ENCODE measurements at places on chromosomes 12 and 14.

GRCh38 chr14:58697930-58698642 lies 60.3 kb downstream of the DACT1 start:
- no peak for DNase-seq

GRCh38 chr12:76560086-76560491 lies 518 bp upstream of the OSBPL8 start:
- DNase-seq: no peak

DNA sequence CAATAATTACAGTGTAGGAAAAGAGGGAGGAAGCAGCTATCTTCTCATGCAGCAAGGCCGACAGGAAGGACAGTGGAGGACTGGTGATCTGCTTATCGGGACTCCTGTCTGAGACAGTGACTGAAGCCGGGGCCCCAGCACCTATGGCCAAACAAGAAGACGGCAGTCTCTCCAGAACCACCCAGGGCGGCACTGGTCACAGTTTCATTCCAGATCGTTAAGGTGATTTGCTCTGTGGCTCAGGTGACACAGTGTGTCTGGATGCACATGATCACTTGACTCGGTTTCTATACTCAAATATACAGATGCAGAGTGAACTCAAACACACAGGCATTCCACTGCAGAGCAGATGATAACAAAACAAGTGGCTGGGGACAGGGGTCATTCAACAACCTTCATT lies 52.1 kb upstream of the CORO1C start:
- no peak for DNase-seq

GRCh38 chr12:130204541-130204953 lies 42.3 kb downstream of the FZD10 start:
- no peak for DNase-seq

- no peak for DNase-seq
These were observed 14.4 kb downstream of the ADCY6 start for GRCh38 chr12:48774516-48774915.

GRCh38 chr14:90981636-90982035 lies 78.8 kb downstream of the RPS6KA5 start:
- DNase-seq: no peak

DNA sequence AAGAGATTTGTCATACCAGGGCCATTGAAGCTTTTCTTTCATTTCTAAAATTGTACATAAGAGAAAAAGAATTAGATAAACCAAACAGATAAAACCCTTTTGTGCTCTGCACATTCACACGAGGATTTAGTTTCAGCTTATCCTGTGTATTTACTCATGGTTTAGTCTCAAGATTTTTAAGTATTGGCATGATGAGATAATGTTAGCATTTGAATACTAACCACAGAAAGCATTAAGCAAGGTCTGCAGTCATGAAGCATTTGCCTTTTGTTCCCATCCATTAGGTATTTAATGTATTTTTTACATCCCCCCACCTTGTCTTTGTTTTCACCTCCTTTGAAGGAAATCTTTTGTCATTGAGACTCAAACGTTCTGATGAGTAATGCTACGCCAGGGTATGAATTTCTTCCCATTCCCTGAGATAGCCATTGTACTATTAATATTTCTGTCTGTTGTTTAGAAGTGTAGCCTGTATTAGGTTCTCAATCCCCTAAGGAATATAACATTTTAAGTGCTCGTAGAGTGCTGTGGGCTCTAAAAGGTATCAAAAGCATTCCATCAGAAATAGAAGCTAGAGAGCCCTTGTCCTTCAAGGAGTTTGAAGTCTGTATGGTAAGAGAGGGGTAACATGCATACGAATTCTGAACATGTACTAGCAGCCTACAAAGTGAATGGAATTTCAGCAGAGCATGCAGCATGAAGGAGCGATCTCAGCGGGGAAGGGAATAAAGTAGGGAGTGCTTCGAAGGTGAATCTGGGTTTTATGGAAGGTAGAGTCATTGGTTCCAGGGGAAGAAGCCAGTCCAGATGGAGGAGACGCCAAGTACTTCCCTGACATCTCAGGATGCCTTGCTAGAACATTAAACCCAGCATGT lies 22.3 kb downstream of the CRADD start:
- DNase-seq: no peak

DNA sequence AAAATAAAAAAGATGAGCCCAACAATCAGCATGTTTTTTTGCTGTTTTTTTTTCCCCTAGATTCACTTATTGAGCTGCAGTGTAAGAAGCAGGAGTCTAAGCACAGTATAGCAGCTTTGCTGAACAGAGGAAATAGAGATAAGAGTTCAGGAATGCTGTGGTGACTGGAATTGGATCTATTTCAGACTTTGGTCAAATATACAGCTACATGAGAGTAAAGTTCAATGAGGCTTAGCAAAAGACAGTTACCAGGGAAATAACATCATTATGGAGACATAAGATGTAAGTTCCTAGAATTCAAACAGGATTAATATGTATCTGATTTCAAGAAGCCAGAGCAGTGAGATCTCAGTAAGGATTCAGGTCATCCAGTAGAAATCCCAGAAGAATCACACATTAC lies 613.0 kb downstream of the RPS29 start:
- no peak for DNase-seq

- no peak for DNase-seq
These were observed 1080.3 kb downstream of the GALC start for GRCh38 chr14:86912709-86913108.

DNA sequence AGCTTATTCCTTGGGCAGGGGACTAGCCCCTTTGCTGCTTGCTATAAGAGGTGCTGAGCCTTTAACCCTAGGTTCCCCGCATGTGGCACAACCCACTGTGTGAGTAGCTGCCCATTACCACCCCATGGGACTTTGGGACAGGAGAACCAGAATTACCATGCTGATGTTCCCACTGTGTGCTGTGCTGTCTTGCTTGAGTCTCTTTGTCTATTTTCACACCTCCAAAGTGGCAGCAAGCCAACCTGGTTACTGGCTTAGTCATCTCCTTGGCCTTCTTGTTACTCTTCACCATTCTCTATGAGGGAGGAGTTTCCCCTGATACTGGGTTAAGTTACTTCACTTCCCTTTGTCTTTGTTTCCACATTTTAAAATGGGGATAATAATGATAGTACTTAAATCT lies 73.4 kb upstream of the ETV6 start:
- DNase-seq: peak; percentile 14

- no peak for DNase-seq
These were observed 110.0 kb downstream of the KIF26A start for GRCh38 chr14:104248203-104249055.

- no peak for DNase-seq
These were observed 95.5 kb upstream of the TBX5 start for GRCh38 chr12:114501474-114501807.

DNA sequence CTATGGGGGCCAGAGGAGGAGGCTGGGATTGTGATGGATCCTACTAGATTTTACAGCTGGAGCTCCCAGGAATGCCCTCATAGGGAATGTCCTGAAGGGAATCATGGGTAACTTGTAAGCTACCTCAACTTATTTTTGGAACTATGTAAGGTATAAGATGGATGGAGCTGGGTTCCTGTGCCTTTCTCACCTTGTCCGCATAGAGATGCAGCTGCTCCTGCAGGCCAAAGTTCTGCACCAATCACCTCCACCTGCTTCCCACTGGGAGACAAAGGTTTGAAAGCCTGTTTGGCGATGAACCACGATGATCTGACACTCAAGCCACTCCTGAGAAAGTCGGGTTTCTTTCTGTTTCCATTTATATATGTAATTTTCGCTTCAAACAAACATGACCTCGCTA lies 648 bp upstream of the AKAP5 start:
- no peak for DNase-seq

GRCh38 chr14:33271216-33271615 lies 332.5 kb downstream of the NPAS3 start:
- DNase-seq: no peak

GRCh38 chr12:57815177-57816000 lies 3.1 kb downstream of the AVIL start:
- no peak for DNase-seq

DNA sequence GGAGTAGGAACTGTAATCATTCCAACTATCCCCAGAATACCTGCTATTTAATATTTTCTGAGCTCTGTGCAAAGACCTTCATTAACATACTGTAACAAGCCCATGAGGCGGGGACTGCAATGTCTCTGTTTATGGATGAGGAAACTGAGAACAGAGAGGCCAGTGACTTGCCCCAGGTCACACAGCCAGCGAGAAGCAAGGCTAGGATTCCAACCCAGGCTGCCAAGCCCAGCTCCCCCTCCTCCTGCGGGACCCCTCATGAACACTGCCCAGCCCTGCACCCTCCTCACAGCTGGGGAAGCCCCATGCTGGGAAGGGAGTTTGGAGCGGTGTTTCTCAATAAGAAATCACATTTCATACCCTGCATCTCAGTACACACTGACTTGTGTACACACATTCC lies 10.9 kb downstream of the HVCN1 start:
- no peak for DNase-seq

- peak; percentile 2 for DNase-seq
These were observed 58.6 kb downstream of the TBX3 start for GRCh38 chr12:114625294-114625851.

GRCh38 chr12:46579474-46579873 lies 206.9 kb upstream of the SLC38A2 start:
- DNase-seq: no peak

DNA sequence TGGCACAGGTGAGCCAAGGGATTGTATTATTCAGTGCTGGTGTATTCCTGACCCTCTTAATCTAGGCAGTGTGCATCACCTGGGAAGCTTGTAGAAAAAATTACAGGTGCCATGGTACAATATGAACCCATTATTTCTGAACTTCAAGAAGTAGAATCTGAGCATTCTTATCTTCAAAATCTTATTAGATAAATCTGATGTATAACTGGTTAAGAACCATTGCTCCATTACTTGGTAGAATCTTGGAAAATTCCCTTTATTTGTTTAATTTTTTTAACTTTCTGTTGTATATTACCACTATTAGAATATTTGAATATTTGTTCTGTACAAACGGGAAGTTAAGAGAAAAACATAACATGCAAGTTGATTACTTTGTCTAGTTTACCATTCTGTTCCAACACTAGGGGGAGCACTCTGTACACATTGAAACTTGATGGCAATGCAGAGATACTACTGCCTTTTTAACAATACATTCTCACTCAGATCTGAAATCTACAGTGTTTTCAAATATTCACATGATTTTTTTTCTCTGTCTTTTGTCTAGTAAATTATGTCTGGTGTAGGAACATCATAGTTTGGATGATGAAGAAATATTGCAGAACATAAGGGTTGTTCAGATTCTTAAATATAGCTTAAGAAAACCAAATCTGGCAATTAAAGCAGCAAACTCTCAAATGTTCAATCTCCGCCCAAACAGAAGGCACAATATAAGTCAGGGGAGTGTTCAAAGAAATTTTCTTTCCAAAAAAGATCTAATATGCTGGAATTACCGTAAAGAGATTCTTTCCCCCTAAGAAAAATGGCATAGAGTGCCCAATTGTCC lies 196.6 kb downstream of the PCNX1 start:
- peak; percentile 56 for DNase-seq

DNA sequence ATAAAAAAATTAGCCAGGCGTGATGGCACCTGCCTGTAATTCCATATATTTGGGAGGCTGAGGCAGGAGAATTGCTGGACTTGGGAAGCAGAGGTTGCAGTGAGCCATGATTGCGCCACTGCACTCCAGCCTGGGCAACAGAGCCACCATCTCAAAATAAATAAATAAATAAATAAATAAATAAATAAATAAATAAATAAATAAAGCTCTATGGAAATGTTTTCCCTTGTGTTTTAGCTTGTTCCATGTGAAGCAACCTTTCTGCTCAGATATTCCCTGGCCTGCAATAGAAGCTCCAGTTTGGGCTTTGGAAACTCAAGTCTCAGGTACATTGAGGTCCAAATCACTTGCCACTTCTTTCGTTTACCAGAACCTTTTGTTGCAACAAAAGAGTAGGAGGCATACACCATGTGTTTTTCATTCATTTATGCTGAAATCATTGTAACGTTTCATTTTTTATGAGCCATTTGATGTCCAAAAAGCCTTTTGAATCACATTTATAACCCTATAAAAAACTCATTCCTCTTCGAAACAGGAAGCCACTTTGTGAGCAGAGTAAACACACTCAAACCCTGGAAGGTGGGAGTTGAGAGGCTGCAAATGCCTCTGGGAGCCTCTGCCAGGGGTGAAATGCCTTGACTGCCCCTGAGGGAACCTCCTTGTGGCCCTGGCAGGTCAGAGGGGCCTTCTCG lies 376.6 kb upstream of the TBX3 start:
- DNase-seq: no peak

- no peak for DNase-seq
These were observed 38.5 kb downstream of the SLC38A1 start for GRCh38 chr12:46230306-46230705.

All from CD4-positive, alpha-beta T cell treated with Interleukin-15 for 4 hours (primary cell).